ENCODE measurements at places on chromosomes 7 and 10.

GRCh38 chr7:132291481-132291880, 284.8 kb downstream of the PLXNA4 start:
- DNase-seq = no peak

DNA sequence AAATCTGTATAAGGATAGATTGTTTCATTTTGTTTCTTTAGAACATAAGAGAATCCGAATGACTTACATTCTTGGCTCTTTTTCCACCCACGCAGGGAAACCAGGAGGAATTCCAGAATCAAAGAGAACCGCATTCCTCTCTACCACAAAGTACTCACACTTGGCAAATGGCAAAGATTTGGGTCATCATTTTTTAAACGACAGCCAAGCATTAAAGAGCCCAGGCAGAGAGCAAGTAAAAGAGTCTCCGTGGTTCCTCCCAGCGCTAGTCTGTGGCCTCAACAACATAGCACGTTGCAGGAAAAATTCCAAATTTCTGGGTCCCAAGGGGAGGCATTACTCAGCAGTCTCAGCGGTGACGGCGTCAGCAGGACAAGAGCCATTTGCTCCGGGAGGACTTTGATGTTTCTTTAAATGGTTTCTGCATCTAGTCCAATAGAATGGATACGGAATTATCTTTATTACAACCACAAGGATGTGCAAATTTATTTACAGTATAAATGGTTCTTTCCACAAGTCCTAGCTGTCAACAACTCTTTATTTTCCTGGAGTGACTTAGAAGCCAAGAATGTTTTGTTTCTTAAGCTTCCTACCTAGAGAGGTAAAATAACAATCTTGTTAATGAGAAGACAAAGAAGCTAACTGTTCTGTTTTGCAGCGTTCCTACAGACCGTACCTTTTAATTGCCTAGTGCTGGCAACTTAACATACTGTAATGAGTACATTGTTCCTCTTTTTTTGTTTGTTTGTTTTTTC, 232.5 kb downstream of the SKIDA1 start:
- no peak for DNase-seq

DNA sequence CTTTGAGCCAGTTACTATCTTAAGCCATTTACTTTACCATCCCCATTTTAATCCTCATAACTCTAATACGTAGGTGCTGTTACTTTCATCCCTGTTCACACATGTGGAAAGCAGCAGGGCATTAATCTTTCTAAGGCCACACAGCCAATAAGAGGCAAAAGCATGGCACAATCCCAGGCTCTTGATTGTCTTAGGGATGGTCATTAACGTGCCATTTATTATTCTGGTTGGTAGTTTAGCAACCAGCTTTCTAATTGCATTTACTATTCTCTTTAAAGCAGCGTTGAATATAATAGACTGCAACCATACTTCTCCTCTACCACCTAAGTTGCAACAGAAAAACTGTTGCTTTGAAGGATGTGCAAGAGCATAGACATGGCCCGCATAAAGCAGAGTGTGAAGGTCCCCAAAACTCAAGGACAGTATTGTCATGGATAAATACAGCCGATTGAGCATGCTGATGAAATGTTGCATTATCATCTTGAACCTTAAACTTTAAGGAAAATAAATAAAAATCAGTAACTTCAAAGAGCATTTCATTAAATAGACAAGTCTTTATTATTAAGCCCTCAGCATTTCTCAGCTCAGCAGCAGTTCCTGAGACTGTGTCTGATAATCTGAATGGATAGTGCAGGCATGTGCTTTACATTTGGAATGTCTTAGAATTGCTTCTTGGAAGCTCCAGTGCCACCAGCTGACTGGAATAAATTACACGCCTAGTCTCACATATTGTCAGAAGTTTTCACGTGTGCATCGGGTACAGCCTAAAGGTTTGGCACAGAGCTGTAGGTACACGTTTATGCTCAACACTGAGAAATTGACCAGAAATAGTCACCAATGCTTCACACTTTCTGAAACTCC, 467.1 kb downstream of the SDK1 start:
- DNase-seq = no peak

GRCh38 chr10:34667177-34667576, 147.9 kb downstream of the PARD3 start:
- DNase-seq = no peak

- no peak for DNase-seq
Measured at GRCh38 chr10:78260141-78260540, 226.5 kb downstream of the RPS24 start.

GRCh38 chr7:33261585-33261984, 132.2 kb downstream of the BBS9 start:
- DNase-seq = no peak

- DNase-seq = peak; percentile 62
Measured at GRCh38 chr7:21251151-21251800, 176.6 kb upstream of the SP4 start.

DNA sequence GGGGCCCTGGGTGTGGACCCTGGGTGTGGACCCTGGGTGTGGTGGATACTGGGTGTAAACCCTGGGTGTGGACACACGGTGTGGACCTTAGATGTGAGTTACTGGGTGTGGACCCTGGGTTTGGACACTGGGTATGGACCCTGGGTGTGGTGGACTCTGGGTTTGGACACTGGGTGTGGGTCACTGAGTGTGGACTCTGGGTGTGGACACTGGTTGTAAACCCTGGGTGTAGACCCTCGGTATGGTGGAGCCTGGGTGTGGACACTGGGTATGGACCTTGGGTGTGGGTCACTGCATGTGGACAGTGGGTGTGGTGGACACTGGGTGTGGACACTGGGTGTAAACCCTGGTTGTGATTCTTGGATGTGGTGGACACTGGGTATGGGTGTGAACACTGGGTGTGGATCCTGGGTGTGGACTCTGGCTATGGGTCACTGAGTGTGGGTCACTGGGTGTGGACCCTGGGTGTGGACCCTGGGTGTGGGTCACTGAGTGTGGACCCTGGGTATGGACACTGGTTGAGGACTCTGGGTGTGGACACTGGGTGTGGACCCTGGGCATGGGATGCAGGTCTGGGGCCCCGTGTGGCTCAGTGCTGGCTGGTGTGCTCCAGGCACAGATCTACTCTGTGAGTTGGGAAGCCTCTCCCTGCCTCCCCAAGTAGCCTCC, 356.2 kb downstream of the GLRX3 start:
- no peak for DNase-seq

DNA sequence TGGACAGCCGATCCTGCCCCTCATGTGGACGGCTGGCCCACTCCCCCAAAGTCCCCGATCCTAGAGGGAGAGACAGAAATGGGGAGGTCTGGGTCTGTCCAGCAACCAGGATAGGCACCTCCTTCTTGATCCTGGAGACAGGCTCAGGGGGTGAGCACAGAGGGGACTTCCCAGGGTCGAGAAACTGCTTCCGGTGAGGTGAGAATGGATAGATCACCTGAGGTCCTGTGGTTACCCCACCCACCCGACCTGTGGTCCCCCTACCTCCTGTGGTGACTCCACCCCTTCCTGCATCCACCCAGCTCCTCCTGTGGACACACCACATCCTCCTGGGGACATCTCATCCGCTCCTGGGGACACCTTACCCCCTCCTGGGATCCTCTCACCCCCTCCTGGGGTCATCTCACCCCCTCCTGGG, 27.4 kb upstream of the RASGEF1A start:
- DNase-seq = no peak

GRCh38 chr10:16652154-16652553, 130.5 kb upstream of the C1QL3 start:
- DNase-seq = no peak

GRCh38 chr7:137695942-137696341, 150.8 kb downstream of the DGKI start:
- no peak for DNase-seq

DNA sequence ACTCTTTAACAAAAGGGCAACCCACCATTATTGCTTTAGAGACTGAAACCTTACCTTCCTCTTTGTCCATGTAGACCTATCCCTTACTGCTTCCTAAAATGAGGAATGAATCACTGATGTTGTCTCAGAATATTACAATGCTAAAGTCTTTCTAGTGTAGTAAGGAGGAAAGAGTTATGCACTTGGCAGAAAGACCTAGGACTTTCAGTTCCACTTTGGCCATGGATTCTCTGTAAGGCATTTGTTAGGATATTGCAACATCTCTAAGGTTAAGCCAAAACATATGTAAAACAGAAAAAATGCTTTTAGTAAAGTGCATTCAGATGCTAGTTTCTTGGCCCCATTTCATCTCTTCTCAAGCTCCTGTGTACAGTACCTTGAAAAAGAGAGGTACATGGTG, 230.9 kb downstream of the PARD3 start:
- DNase-seq = no peak

DNA sequence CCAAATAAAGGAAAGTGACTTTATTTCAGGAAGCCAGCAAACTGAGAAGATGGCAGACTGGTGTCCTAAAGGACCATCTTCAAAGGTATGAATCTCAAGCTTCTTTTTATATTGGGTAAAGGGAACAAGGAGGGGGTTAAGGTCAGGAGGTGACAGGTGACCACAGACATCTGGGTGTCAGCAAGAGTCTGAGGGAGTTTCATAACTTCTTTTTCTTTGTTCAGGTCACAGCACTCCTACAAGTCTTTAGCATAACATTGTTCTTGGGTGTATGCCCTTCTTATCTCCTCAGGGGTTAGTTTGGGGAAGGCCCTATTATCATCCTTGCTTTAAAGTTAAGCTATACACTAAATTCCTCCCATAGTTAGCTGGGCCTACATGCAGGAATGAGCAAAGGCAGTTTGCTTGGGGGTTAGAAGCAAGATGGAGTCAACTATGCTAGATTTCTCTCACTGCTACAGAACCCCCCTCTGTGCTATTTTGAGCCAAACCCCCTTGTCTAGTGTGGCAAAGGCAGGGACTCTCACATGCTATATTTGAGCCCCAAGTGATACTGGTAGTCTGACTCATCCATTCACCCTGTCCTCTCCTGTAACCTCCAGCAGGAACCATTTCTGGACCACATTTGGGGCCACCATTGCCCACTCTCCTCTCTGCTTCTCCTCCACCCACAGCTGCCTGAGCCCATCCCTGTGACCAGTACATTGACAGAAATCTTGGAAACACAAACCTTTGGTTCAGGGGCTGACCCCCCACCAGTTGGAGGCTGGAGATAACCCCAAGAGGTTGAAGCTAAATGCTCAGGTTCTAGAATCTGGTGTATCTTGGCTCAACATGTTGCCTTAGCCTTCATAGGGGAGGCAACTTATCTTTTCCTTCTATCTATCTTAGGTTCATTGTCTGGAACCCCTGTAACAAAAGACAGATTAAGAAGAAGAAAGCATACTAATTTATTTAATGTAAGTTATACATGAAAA, 55.5 kb upstream of the LRGUK start:
- no peak for DNase-seq

DNA sequence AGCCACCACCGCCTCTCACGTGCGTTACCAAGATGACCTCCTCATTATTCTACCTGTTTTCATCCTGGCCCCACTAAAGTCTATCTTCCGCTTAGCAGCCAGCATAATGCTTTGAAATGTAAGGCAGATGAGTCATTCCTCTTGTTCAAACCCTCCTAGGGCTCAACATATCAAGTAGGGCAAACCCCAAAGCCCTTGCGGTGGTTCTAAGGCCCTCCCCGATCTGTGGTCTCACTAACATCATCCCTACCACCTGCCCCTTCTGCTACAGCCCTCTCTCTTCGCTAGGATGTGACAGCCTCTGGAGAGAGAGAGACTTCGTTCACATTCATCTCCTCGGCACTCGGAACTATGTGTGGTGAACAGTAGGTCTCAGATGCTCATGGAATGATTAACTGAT, 94.8 kb downstream of the SVIL start:
- no peak for DNase-seq

DNA sequence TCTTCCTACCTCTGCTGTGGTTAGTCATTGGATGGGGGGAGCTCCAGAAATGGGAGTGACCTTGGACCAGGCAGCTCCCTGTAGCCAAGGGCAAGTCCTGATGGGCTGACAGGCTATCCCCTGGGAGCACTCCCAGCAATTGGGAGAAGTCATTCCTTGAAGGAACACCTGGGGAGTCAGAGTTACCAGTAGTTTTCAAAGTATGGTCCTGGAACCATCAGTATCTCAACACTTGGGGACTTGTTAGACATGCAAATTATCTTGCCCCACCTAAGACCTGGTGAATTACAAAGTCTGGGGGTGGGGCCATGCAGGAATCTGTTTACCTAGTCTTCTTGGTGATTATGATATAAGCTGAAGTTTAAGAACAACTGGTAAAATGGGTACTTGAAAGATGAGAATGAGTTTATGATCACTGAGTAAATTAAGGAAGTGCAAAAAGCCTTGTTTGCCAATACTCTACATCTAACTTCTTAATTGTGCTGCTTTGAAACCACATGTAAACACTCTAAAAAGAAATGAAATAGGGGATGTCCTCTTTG, 287.3 kb upstream of the LRRN3 start:
- no peak for DNase-seq

DNA sequence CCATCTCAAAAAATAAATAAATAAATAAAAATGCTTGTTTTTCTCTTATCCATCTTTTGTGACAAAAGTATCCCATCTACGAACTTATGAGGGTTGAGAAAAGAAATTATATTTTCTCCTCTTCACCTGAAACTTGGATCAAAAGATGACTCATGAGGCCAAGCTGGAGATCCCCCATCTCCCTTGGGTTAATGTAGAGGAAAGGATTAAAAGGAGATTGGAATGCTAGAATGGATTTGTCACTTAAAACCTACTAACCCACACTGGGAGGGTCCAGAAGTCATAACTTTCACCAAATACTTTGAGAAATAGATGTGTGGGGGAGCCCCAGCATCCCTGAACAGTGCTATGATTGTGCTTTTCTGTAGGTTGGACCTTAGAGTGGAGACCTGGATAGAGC, 46.3 kb upstream of the PIK3CG start:
- no peak for DNase-seq

GRCh38 chr7:102974366-102975236, 61.8 kb downstream of the LRRC17 start:
- no peak for DNase-seq

GRCh38 chr7:104156842-104157277, 51.0 kb downstream of the ORC5 start:
- no peak for DNase-seq

- DNase-seq = no peak
Measured at GRCh38 chr10:12975906-12976305, 25.6 kb downstream of the CCDC3 start.

DNA sequence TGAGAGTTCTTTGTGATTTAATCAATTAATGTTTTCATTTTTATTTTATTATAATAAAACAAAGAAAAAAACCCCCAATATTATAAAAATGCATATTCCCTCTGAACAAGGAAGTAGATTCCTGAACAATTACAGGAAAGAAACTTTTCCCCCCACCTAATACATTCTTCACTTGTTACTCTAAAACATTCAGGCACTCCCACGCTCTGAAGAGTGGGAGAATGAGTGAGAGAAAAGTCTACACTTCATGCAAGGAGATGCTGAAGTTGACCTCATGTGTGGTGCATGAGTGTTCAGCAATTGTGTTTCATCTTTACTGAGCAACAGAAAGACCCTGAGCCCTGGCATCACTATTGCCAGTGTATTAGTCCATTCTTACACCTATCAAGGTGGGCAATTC, 244.2 kb upstream of the IGFBP3 start:
- no peak for DNase-seq

- DNase-seq = no peak
Measured at GRCh38 chr7:83325083-83325482, 162.4 kb upstream of the PCLO start.

GRCh38 chr7:66460921-66461361, 167.7 kb upstream of the KCTD7 start:
- DNase-seq = no peak

- peak; percentile 50 for DNase-seq
Measured at GRCh38 chr7:130897515-130898419, 163.8 kb upstream of the KLF14 start.
